ENCODE measurements at places on chromosomes 6 and 20.

- peak; percentile 62 for DNase-seq
Measured at GRCh38 chr6:64774881-64775280, 932.1 kb downstream of the EYS start.

DNA sequence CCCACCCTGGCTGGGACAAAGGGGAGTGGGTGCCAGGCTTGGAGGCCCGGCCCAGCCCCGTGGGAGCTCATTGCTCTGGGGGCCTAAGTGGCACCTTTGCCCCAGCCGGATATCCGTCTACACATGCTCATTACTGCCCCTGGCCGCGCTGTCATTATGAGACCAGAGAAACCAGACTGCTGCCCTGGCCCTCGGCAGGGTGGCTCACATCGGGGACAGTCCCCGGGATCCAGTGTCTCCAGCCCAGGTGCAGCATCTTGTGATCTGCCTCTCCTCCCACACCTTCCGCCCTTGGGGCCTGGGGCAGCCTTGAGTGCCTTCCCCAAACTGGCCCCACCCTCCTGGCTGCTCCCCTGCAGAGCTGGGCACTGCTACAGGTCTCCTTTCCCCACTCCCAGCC is 4.9 kb downstream of the SRMS start:
- DNase-seq, result no peak

GRCh38 chr6:45486736-45487135 is 109.0 kb upstream of the SUPT3H start:
- DNase-seq, result no peak

DNA sequence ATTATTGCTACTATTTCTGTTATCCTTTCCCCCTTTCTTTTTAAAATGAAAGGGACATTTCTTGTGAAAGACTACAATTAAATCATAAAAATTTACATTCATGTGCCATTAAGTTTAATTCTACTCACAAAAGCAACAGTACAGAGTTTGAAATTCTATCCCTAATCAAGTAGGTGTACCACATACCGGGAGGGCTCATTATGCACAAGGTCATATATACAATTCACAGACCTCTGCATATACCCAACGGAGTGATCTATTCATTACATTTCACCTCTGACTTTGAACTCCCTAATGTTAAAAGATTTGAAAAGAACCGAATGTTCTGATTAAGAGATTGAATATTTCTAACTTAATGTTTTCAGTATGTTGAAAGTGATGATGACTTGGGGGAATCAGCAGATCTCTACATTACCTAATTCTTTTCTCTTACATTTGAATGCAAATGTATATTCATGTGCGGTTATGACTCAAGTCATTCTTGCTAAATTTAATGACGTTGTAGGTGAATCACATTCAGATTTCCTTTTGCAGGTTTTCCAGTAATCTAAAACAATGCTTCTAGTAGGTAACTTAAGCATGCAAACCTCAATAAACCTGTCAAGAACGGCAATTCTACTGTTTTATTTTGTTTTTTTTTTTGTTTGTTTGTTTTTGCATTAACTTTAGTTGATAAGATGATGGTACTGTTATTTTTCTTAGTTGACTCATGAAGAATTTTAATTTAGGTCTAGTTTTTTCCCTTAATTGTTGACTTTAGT is 7.3 kb downstream of the EYA4 start:
- no peak for DNase-seq

DNA sequence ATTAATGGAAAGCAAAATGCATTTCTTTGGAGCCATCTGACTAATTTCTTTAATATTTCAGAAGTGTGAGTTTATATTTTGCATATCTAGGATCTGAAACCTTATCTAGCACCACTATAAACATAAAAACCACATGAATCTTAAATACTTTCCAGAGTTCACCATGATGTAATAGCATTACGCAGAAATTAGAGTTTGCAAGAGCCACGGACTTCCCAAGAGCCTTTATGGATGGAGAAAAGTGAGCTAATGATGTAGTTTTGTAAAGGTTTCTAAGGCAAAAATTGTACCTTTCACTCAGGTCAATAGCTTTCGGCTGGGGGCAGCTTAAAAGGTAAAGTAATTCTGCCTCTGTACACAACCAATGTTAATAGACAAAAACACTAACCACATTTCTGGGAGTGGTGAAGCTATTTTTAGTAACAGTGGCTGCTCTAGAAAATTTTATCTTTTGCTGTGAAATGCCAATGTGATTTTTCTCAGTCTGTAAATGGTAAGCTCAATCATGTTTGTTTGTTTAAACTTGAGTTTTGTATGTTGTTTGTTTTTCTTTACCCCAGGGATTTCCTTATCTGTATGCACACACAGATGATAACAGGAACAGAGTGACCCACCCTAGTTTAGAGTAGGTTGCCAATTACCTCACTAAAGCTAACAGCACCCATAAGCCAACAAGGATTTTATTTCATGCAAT is 80.5 kb downstream of the FILIP1 start:
- DNase-seq, result peak; percentile 47

Measured in mesendoderm (in vitro differentiated cells).